ENCODE measurements at places on chromosomes 7 and 10.
A peak's percentile ranks its signal among the peaks of the same experiment; 100 is the strongest.

DNA sequence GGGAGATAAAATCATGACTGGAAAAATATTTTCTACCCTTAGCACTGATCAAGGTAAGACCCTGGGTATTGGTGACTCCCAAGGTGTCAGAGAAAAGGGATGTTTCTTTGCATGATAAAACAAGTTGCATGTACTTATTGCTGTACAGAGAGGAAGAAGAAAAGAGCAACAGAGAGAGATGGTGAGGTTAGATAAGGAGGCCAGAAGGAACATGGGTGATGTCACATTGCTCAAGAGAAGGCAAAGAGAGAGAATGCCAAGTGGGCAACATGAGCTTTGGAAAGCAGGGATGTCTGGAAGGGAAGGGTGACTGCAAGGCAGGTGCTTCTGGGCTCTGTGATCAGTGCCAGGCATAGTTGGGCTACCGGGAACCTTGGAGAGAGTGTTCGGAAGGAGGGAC is 65.1 kb upstream of the ADARB2 start:
- DNase-seq, result no peak

GRCh38 chr10:7551950-7552716 is 114.6 kb downstream of the ITIH5 start:
- no peak for DNase-seq

- no peak for DNase-seq
Observed at GRCh38 chr10:6019796-6020195, 42.4 kb downstream of the IL2RA start.

- no peak for DNase-seq
Observed at GRCh38 chr7:105426606-105427146, 38.0 kb upstream of the SRPK2 start.

- no peak for DNase-seq
Observed at GRCh38 chr10:89241486-89242344, 9.9 kb downstream of the LIPA start.

GRCh38 chr7:132337450-132338080 is 238.7 kb downstream of the PLXNA4 start:
- no peak for DNase-seq

- peak; percentile 50 for DNase-seq
Observed at GRCh38 chr10:101829561-101830315, 11.5 kb upstream of the OGA start.

- no peak for DNase-seq
Observed at GRCh38 chr10:20835335-20835734, 61.8 kb downstream of the NEBL start.

DNA sequence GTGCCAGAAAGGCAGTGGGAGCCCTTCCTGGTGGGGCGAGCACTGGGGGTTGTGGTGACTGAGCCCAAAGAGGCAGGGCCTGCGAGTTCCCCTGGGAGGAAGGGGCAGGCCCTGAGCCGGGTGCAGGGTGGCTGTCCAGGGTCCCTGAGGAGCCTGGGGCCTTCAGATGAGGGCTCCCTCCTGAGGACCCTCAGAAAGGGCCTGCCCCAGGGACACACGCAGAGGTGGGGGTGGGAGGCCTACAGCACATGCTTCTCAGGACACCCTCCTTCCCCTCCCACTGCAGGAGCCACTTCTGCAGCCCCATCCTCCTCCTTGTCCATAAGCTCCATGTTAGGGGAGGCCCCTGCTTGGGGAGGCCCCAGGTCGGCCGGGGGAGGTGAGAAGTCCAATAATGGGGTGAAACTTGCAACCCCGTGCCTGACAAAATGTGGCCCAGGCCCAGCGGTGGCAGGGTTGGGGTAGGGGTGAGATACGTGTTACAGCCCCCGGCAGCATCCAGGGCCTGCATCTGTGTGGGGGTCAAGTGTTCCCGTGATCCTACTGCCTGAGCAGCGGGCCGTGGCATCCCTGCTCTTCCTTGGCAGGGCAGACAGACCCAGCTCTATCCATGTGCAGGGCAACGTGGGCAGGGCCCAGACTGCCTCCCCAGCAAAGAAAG is 31.8 kb upstream of the RET start:
- no peak for DNase-seq

DNA sequence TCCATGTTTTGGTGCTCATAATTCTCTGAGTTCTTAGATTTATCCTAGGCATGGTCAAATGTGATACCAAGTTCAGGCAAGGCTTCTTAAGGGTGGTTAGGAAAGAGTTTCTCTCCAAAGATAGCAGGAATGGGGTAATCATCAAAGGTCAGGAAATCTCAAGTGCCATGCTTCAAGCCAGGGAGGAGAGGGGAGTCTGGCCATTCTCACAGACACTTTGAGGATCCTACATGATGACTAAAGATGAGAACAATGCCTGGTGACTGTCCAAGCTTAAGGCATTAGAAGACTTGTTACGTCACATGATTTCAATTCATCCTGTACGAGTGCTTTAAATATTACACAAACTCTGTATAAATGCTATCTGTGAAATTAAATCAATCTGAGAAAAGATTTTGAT is 59.4 kb downstream of the POM121L12 start:
- no peak for DNase-seq

DNA sequence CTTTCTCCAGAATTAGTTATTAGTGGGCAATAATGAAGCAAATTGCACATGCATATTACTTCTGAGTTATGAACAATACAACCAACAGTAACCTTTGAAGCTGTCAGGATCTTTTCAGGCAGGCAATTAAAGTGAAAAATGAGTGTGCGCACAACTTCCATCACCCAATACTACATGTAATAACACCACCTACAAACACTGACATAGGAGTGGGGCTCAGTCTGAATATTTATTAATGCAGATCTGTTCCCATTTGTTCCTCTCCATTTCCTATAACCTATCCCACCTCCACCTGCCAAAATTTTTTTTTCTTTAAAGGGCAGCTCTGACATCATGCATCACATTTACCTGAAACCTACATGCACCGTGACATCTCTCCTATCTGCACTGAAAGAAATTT is 177.2 kb downstream of the JAZF1 start:
- no peak for DNase-seq

DNA sequence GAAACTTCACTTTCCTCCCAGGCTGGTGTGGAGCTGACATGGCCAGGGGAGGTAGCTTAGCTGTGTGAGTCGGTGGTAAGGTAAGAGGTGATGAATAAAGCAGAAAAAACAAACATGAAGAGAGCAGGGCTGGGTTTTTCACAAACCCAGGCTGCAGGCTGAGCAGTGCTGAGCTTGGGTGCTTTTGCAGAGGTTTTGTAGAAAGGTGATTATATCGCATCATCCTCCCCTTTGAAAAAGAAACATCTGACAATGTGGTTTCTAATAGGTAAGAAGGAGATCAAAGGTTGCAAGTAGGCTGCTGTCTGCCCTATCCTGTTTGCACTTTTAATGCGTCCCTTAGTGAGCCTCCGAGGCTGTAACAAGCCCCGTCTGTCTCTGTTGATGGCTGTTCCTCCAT is 69.6 kb upstream of the GRM8 start:
- DNase-seq, result no peak

DNA sequence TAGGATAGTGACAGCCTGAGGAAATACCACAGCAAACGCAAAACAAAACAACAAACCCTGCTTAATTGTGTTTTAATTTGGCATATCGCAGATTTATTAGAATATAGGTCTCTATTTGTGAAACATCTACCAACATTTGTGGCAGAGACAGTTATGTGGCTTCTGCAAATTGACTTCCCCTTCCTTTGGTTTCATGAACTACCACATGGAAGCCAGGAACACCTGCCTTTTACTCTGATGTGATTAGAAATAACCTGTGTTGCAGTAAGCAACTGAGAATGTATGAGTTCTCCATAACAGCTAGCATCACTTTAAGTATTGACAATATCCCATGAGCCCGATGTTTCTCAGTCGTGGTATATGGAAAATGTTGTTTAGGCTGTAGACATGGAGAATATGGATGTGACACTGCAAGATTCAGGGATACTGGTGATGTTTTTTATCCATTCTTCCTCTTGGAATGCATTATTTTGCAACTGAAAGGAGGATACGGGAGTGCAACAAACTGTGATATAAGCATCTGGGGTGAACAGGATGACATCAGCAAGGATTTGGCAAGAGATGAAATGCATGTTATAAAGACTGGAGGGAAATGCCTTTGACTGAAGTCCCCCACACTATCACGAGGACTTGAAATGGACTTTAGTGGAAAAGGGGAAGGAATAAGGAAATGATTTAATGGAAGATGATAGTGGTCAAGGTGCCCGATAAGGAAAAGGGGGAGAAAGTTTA is 95.9 kb downstream of the CUBN start:
- DNase-seq, result peak; percentile 54

DNA sequence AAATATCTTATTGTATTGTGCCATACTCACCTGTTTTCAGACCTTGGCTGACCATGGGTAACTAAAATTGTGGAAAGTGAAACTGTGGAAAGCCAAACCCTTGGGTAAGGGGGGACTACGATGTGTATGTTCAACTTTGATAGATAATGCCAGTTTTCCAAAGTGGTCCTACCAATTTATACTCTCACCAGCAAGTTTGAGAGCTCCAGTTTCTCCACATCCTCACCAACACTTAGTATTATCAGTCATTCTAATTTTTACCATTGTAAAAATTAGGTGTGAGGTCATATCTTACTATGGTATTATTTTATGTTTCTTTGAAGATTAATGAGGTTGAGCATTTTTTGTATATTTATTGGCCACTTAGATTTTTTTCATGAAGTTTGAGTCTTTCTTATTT is 346.9 kb upstream of the PODXL start:
- DNase-seq, result no peak

- DNase-seq, result no peak
Observed at GRCh38 chr7:105874055-105874454, 2.3 kb downstream of the ATXN7L1 start.

DNA sequence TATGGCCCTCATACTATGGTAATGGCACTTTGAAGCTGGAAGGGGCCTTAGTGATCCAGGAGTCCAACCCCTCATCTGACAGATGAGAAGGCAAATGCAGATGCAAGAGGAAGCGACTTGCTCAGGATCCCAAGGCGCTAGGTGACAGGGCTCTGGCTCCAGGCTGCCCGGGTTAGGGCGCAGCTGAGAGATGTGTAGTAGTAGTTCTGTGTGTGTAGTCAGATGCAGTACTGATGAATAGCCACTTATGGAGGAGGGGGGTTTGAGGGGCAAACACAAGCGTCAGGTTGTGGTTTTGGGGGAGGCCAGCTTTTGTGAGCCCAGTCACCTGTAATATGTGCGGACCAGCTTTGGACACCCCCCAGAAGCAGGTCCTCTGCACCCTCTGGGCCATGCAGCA is 4.8 kb downstream of the ADRA2A start:
- DNase-seq, result no peak

DNA sequence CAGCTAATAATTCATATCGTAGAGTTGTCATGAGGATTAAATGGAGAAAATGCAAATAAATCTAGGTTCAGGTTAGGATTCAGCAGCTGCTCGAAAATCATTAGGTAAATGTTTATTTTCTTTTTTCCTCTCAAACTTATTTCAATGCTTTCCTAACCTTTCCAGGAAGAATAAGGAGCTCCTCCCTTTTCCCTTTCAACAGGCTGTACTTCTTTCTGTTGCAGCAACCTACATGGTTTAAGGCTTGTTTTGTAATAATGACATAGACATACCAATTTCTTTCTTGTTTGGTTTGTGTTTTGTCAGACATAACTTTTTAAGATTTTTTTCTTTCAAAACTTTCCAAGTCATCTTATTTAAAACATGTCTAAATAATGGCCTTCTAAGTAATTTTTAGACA is 18.2 kb downstream of the GPR141 start:
- no peak for DNase-seq

- no peak for DNase-seq
Observed at GRCh38 chr10:30911303-30911863, 120.3 kb downstream of the ZNF438 start.

- DNase-seq, result peak; percentile 88
Observed at GRCh38 chr10:43648398-43649184, at the start of gene ZNF32. Gene ZNF32, minus strand, starts transcription at chr10:43648881. Its CDS starts 2,748 bp downstream, at chr10:43646133.

DNA sequence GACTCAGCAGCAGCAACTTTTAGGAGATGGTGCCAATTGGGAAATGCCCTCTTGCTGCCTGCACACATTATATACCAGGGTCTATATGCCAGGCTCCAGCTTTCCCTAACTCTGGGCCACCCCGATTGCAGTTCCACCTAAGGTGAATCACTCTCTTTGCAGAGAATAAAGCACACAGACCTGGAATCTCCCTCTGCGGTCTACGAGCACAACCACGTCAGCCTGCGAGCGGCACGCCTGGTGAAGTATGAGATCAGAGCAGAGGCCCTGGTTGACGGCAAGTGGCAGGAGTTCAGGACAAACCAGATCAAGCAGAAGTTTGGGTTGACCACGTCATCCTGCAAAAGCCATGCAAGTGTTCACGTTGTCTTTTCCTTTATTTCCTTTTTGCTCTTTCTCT is 38.2 kb upstream of the PLEKHA1 start:
- no peak for DNase-seq

GRCh38 chr7:152185558-152185957 is 160.1 kb downstream of the GALNT11 start:
- DNase-seq, result no peak

- DNase-seq, result no peak
Observed at GRCh38 chr7:97088364-97088763, 29.1 kb upstream of the SDHAF3 start.

DNA sequence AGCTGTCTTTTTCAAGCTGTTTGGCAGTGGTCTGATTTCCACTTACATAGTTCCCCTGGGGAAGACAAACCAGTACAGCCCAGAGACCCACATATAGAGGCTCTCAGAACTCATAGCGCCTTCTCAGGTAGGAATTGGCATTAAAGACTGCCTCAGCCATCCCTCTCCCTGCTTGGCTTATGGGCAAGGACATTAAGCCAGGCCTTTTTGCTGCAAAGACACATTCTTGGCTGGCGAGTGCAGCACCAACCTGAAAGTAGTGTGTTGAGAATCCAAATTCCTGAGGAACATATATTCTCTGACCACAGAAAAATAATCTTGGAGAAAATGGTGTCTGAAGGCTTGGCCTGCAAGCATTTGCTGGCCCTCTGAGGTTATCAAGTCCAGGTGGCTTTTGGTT is 39.2 kb upstream of the HPS1 start:
- DNase-seq, result peak; percentile 84

- DNase-seq, result peak; percentile 92
Observed at GRCh38 chr10:4450981-4451908, 374.8 kb upstream of the AKR1E2 start.

- DNase-seq, result peak; percentile 55
Observed at GRCh38 chr7:28163949-28164348, 16.6 kb downstream of the JAZF1 start.

- DNase-seq, result no peak
Observed at GRCh38 chr7:116423499-116423898, 76.0 kb upstream of the CAV2 start.
